SK-MEL-5 (cell line): ENCODE measurements at places on chromosomes 5 and 9.

DNA sequence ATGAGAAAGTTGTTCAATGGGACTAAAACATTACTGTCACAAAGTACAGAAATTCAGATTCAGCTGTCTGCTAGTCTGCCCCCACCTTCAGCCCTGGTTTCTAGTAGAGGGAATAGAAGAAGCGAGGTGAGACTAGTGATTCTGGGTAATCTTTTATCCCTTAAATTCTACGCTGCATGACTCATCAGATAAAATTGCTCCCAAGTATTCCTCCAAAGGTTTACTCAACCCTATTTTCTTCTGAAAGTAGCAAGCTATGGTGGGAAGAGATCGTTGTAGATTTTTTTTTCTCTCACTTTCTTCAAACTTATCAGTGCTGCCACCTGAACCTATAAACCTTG is 318.9 kb upstream of the RIOK2 start:
- DNase-seq, result no peak

DNA sequence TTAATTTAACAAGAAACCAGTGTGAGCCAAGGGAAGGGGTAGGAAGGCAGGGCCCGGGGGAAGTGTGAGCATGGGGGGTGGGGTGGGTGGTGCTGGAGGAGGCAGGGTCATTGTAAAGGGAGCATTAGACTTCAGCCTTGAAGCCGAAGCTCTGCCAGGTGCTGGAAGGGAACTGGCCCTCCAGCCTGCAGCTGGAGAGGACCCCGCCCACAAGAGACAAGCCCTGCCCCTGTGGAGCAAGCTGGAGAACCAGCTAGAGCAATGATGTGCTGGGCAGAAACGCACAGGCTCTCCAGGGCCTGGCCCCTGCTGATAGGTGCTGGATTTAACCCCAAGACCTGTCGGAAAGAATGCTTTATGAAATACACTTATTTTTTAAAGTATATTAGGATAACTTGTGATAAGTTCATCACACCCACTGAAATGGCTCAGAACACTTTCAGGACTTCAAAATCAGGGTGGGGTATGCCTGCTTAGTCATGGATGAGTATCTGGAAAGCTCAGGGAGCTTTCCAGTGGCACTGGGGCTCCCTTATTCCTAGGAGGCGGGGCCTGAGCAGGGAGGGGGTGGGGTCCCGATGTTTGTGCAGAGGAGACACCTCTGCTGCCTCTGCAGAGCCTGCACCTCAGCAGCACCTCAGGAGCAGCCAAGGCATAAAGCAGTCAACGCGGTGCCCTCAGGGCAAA is 27.1 kb downstream of the UBE2QL1 start:
- DNase-seq, result peak; percentile 25

DNA sequence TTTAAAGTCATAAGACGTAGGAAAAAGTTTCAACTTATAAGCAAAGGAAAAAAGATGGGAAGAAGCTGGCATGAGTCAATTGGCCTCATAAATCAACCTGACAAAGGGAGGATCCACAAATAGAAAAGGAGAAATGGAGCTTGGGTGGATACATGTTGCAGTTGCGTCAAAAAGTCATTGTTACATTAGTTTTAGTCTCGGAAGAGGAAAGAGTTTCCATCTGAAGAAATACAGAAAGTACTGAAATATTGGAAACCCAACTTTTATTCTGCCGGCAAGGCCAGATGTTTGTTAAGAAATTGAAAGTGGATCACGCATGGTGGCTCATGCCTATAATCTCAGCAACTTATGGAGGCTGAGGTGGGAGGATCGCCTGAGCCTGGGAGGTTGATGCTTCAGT is 11.3 kb upstream of the TIMD4 start:
- no peak for DNase-seq

- DNase-seq, result no peak
Measured at GRCh38 chr5:151079838-151080612, 809 bp downstream of the TNIP1 start.

DNA sequence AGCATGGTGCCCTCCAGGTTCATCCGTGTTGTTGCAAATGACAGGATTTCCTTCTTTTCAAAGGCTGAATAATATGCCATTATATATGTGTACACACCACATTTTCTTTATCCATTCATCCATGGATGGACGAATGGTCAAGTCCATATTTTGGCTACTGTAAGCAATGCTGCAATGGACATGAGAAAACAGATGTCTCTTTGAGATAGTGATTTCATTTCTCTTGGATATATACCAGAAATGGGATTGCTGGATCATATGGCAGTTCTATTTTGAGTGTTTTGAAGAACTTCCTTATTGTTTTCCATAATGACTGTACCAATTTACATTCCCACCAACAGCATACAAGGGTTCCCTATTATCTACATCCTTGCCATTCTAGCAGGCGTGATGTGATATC is 67.9 kb downstream of the TEK start:
- no peak for DNase-seq

GRCh38 chr5:60945813-60946187 is 795 bp downstream of the NDUFAF2 start:
- DNase-seq, result peak; percentile 36

DNA sequence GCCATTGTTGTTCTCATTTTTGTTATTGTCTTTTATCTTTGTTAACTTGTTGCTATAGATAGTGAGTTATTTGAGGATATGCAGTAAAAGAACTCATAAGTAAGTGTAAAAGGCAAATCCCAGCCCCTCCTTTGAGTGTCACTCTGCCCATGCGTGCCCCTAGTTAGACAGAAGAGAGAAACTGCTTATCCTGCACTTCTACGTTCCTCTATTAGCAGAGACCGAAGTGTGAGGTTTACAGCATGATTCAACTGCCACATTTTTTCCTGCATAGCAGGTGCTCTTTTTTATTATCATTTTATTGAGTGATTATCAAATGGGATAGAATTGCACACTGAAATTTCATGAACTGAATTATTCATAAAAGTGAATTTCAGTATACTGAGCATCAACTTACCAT is 12.0 kb upstream of the DNAH5 start:
- no peak for DNase-seq

DNA sequence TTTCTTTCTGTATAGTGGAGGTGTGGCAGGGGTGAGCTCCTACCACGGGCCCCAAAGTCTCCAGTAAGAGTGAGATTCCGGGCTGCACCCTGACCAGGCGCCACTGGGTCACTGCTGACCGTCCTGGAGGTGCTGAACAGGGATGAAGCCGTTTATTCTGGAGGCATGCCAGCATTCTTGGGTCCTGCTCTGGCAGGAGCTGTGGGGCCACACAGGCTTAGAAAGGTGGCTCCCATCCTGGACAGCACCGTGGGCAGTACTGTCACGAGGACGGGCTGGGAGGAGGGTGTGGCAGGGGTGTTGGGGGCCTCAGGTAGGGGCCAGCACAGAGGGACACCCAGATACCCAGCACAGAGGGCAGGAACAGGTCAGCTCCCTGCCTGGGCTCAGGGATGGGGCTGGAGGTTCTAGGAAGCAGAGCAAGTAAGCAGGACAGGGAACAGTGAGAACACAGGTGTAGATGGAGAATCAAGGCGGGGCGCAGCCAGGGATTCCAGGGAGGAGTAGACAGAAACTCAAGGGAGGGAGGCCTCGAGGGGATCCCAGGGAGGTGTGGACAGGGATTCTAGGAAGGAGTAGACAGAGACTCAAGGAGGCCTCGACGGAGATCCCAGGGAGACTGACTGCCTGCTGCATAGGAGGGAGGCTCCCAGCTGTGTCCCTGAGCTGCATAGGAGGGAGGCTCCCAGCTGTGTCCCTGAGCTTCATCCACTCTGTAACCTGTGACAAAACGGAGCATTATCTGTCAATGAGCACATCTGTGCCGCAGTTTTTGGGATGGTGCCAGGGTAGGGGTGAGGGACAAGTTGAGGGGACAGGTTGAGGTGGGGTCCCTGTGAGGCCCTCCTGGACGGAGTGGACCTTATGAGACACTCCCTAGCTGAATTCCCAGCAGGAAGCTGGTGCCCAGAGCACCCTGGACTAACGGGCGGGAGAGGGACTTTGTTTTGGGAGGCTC is 1.1 kb upstream of the PLEKHG4B start:
- no peak for DNase-seq

DNA sequence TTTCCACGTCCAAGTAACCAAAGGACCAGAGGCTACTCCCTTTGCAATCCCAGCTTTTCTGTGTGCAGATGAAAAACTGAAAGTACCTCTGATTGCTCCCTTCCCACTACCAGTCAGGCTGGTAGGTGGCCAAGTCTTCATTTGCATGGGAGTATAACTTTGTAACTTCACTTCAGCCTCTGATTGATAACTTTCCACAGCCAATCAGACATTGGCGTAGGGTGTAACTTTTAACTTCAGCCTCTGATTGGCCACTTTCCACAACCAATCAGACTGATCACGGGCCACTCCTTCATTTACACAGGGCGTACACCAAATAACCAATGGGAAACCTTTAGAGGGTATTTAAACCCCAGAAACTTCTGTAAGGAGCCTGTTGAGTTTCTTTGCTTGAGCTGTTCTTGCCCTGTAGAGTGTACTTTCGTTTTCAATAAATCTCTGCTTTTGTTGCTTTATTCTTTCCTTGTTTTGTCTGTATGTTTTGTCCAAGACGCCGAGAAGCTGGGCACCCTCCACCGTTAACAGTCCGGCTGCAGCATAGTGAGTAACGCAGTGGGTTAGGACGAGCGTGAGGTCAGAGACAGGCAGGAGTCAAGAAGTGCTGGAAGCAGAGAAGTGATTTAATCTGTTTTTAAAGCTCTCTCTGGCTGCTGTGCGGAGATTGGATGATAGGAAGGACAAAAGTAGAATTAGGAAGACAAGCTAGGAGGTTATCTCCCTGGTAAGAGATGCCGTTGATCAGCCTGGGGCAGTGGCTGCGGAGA is 3.5 kb upstream of the EXOSC2 start:
- peak; percentile 67 for DNase-seq

DNA sequence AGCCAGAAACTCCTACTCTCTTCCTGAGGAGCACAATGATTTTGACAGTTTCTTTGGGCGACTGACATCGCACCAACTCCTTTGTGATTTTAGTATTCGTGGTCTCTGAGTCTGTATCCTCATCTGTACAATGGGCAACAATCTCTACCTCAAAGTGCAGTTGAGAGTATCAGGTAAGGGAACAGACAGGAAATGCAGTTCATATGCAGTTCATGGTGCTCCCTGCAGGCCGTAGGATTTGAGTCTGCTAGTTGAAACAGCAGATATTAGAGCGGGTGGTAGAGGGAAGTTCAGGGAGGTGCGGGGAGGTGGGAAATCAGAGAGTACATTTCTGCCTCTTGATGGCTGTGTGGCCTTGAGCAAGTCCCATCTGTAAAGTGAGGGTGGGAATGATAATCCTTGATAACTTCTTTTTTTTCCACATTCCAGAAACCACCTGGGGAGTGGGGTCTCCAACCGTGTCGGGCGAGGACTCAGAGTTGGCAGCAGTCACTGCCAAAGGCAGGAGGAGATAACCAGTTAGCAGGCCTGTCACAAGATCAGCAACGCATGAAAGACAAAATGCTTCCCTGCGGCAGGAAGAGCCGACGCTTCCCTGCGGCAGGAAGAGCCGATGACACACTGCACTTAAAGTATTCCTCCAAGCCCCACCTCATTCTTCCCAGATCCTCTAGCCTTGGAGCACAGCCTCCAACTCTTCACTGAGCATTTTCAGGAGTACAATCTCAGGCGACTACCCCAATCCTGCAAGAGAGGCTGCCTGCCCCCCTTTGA is 6.0 kb upstream of the NEK6 start:
- peak; percentile 88 for DNase-seq

- DNase-seq, result peak; percentile 79
Measured at GRCh38 chr9:95092262-95093072, 225.0 kb downstream of the FANCC start.

- peak; percentile 91 for DNase-seq
Measured at GRCh38 chr9:68999393-69000105, 14.4 kb downstream of the PRKACG start.

GRCh38 chr9:107437716-107438115 is 51.9 kb downstream of the KLF4 start:
- no peak for DNase-seq

DNA sequence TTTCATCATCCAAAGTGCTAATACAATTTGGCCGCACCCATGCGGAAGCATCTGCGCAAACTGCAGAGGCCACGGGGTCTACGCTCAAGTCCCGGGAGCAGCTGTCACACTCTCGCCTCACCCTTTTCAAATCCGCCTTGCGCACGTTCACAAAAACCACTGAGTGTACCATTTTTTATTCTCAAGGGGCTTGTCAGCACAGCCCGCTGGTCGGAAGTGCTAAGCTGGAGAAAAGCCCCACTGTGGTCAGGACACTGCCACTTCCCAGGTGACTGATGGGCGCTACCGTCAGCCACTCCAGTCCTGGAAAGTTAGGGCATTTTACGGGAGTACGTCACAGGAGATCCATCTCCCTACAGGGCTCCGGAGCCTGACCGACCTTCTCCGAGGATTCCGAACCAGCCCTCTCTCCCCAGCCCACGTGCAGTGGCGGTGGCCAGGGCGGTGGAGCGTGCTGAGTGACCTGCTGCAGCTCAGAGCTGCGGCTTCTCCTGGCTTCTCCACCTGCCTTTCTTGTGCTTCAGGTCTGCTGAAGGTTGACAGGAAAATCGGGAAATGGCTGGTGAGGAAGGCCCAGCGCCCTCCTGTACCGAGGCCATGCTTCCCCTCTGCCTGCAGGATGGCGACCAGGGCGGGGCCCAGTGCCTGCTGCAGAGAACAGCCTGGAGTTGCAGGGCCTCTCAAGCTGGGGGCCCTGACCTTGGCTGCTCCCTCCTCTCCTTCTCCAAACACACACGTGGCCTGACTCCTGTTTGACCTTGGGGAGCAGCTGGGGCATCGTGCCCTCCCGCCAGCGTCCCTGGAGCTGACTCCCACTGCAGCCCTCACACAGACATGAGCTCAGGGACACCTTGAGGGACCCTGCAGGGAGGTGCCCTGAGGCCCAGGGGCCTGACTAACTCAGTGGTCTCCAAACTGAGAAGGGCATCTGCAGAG is 14.3 kb downstream of the RASGEF1C start:
- DNase-seq, result no peak

DNA sequence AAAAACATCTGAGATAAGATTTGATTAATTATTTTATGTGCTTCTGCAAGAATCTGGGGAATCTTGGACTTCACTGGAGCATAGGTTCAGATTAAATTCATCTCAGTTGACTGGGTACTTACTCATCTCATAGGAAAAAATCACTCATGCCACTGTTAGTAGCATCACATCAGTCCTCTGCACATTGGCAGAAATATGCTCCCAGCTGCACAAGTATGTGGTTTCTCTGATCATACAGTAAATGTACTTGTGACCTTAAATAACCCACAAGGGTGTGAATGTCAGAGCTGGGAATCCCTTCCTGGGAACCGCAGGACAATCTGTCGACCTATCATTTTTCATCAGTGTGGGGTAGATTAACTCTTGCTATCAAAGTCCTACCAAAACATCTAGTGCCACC is 203.7 kb upstream of the SLC24A2 start:
- no peak for DNase-seq

DNA sequence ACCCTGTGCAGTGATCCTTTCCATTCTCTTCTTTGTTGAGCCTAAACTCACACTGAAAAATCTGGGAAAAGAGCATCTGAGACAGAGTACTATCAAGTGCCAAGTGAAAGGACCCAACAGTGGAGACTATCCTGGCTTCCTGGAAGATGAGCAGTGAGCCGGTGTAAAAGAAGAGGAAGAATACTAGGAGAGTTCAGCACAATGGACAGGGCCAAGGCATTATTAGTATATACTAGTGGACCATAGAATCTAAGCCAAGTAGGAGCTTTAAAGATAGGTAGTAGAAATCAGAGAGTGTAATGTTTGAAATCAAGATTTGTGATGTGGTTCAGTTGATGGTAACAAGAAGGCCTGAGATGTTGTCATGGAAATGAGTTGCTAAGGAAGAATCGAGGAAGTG is 140.8 kb downstream of the CAMK4 start:
- DNase-seq, result no peak
